ENCODE measurements at places on chromosomes 11 and 22.

DNA sequence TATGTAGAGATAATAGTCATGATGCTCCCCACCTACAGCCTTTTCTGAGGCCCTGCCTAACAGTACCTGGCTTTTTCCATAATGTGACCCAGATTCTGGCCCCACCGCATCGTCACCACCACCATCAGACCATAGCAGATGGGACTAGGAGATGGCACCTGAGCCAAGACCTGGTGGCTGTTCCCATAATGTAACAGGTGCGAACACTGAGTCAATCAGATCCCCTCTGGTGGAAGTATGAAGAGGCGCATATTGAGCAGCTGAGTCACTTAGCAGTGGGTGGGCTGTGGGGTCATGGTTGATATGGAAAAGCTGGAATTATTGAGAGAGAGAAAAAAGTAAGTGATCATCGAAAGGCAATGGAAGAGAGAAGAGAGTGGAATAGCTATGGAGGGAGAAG is 578.0 kb upstream of the CADM1 start:
- DNase-seq = no peak

- no peak for DNase-seq
These were observed 617 bp downstream of the TSG101 start for GRCh38 chr11:18526130-18526520.

- DNase-seq = no peak
These were observed 123.7 kb upstream of the CCDC90B start for GRCh38 chr11:83409891-83410290.

DNA sequence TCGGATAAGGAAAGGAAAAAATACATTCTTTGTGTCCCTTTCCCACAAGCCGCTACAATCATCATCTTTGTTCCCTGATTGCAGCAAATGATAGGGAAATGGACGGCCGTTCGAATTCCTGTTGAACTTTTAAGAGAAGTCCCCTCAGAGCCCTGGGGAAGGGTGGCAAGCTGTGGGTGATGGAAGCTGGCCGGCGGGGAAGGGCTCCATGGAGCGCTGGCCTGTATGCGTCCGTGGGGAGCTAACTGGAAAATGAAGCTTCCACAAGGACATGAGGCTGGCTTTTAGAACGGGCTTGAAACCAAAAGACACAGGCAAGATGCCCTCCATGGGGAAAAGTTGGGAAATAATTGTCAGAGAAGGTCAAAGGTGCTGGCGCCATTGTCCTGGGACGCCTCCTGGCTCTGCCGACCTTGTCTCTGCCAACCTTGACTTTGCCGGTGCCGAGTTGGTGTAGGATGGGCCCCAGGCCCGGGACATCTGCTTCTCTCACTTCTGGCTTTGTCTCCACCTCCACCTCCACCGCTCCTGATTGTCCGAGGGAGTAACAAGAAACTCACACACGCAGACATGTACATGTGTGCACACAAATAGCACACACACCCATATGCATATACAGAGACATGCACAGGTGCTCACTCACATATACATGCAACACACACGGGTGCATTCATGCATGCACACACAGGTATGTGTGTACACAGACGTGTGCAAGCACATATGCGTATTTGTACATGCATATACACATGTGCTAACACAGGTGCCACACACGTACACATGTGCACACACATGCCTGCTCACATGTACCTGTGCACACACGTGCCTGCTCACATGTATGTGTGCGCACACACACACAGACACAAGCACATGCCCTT is 14.5 kb upstream of the PPARA start:
- no peak for DNase-seq

DNA sequence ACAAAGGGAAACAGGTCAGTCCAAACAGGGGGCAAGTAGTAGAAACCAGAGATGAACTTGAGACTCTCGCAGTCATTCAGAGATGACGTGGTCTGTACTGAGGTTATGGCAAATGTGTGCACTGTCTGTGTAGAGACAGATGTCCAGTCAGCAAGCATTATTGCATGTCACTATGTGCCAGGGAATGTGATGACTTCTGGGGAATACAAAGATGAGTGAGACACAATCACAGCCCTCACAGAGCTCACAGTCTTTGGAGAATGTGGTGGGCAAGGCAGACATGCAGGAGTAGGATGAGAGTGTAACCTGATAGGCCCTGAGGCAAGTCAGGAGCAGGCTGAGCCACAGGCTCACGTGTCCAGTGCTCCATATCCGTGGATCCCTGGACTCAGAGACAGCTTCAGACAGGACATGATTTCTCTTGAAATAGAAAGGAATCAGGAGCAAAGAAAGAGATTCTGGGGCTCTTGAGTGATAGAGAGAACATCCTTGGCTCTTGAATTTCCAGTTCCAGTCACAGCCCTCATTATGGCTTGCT is 550.7 kb downstream of the ETS1 start:
- DNase-seq = no peak

DNA sequence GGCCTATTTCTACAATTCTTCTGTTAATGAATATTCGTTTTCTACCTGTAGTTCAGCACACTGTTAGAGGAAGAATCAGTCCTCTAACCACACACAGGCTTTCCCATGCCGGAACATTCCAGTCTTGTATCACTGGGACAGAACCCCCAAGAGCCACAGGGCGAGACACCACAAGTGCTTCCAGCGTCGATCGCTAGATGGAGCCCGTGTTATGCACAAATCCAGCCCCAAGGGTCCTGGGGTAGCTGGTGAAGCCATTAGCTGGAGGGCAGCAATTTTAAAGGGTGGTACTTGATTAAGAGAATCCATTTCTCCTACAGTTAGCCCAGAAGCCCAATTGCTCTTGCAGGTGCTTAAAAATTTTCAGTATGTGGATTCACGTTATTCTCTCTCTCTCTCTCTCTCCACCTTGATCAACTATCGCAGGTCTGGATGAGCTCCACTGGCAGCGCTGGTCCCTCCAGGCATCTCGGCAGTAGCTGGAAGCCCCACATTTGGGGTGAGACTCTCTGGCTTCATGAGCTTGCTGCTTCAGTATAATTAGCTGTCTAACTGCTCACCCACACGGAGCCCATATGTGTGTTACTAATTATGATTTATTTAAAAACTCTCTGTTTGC is 148.2 kb upstream of the SNX19 start:
- peak; percentile 60 for DNase-seq

DNA sequence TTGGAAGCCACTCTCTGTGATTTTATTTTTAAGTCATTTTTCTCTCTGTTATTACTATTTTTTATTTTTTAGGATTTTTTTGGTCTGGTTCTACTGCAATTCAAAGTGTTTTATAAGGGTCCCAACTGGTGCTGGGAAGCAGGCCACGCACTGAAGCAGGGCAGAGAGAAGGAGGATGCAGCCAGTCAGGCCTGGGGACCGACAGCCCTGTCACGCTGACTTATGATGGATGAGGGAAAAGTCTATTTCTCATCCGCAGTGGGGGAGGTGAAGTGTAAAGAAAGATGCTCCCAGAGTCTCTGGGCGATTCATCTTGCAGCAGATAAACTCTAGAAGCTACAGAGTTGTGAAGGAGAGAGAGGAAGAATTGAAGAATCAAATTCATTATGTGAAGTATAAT is 191.6 kb downstream of the NTM start:
- no peak for DNase-seq

DNA sequence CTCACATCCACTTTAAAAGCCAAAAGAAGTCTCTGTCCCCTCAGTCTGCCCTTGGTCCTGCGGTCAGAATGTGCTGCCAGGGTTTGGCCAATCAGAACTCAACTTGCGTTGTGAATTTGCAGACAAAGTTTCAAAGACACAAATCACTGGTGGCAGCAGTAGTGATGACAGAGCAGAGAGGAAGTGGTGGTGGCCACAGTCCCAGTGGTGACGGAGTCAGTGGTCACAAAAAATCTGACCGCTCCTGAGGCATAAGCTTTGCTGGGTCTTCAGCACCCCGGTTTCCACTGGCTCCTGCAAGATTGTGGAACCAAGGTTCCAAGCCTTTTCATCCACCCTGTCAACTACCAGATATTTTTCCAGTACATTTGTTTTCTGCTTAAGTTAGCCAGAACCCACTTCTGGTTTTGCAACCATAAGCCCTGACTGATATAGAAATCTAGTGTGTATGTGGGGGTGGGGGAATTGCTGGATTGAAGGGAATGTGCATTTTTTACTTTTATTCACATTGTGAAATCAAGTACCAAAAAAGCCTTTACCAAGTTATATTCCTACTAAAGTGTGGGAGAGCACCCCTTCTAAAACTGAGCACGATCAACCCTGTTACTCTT is 112.3 kb downstream of the TMPRSS5 start:
- DNase-seq = no peak

DNA sequence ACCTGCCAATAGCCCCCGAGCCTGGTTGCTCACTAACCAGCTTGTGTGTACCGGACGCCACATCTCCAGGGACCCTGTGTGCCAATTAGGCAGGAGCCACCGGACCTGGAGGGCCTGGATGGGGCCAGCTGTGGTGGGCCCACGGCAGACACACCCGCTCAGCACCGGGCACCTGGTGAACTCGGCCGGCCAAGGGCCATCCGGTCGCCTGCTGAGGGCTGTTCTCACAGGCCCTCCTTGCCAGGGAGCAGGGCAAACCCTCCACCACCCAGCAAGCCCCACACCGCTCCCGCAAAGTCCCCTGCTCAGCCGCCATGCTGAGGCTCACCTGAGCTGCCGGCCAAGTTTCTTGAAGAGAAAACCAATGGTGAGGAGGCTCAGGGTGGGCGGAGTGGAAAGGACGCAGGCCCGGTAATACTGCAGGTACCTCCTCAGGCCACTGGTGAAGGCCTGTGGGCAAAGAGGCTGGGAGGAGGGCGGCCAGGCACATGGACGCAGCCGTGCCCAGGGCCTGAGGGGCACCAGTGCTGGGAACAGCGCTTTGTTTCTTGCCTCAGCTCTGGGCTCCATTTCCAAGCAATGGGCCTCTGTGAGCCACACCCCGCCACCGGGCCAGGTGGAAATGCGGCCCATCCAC is 17.1 kb downstream of the TUBGCP6 start:
- no peak for DNase-seq

DNA sequence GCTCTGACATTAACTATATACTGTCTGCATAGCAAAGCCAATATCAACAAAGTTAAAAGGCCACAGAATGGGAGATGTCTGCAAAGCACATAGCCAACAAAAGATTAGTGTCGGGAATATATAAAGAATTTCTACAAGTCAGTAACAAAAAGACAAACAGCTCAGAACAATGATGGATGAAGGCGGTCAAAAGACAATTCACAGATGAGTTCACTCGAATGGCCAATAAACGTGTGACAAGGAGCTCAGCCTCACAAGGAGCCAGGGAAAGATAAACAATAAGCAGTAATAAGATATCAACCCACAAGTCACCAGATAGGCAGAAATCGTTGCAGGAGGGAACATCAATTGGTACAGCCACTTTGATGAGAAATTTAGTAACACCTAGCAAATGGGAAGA is 106.0 kb upstream of the ISX start:
- DNase-seq = no peak

DNA sequence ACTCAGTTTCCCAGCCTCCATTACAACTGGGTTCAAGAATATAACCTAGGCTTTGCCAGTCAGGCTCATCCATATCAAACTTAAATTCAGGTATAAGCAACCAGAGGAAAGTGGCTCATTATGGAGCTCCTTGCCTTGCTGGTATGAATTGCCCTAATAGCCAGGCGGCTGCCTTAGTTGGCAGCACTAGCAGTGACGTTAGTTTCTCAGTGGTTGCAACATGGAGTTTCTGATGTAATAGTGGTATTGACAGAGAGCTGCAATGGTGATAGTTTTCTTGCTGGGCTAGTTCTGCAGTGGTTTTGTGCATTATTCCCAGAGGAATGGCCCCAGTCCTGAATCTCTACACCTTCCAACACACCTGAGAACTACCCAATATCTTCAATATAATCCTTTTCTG is 3.8 kb upstream of the TMEM123 start:
- no peak for DNase-seq

GRCh38 chr22:48889887-48890692 is 937.6 kb downstream of the BRD1 start:
- no peak for DNase-seq

DNA sequence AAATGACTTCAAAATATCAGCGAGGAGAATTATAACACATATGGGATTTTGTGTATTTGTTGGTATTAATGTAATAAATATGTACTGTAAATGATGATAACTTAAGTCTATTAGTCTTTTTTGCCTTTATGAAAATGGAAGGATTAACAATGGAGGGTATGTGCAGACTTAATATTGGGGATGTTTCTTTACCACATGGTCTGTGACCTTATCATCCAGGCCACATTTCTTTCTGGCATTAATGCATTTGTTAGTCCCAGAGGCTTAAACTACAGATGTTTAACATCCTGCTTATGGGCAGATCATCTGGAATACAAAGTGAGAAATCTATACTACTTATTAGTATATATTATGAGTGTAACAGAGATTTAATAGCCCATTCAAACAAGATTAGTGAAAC is 64.6 kb downstream of the SOX6 start:
- DNase-seq = no peak

DNA sequence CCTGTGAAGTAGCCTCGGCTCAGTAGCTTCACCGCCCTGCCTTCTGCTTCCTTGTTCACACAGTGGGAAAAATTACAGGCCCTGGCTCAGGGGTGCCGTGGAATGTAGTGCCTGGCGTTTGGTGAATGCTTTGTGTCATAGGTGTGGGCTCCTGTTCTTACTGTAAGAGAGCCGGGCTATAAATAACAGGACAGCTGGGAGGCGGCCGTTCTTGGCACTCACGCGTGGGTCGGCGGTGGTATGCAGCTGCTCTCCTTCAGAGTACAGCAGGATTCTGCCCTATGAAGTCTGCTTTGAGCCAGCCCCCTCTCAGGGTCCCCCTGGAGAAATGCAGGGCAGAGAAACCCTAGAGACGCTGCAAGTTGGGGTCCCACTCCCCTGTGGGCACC is 84.2 kb downstream of the CTTN start:
- no peak for DNase-seq

- DNase-seq = peak; percentile 49
These were observed 5.6 kb upstream of the SYT8 start for GRCh38 chr11:1829039-1829820.

GRCh38 chr11:96263238-96263763 is 79.7 kb downstream of the MAML2 start:
- peak; percentile 89 for DNase-seq

GRCh38 chr11:72081821-72082453 is 1.3 kb downstream of the LRRC51 start:
- no peak for DNase-seq

DNA sequence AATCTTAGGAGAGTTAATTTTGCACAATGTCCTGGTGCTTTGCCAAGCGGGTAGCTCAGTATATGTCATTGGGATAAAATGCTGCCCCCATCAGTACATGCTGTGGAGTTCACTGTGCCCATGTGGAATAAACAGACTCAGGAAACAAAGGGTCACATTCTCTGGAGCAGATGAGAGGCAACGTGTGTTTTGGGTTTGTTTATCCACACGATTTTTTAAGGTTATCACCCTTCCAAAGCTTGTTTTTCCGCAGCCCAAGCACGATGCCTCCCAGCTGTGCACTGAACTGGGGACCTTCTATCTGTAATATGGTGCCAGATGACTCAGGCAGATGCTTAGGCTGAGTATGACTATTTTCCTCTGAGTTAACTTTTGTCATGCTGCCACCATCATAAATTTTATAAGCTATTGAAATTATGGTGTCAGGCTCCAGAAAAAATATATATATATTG is 6.5 kb downstream of the OR4D6 start:
- DNase-seq = no peak

GRCh38 chr11:119472186-119472855 is 49.3 kb upstream of the THY1 start:
- DNase-seq = no peak

GRCh38 chr11:114259551-114259983 is 36.6 kb upstream of the NNMT start:
- DNase-seq = no peak

GRCh38 chr22:50313600-50313999 is 6.2 kb upstream of the PLXNB2 start:
- DNase-seq = no peak

Measured in mesenchymal stem cell (in vitro differentiated cells and primary cell).